ENCODE measurements at places on chromosomes 16 and 17.

- no peak for DNase-seq
These were observed 10.5 kb upstream of the N4BP1 start for GRCh38 chr16:48620445-48620844.

GRCh38 chr17:28897769-28898526, 415 bp upstream of the FLOT2 start:
- DNase-seq: no peak

DNA sequence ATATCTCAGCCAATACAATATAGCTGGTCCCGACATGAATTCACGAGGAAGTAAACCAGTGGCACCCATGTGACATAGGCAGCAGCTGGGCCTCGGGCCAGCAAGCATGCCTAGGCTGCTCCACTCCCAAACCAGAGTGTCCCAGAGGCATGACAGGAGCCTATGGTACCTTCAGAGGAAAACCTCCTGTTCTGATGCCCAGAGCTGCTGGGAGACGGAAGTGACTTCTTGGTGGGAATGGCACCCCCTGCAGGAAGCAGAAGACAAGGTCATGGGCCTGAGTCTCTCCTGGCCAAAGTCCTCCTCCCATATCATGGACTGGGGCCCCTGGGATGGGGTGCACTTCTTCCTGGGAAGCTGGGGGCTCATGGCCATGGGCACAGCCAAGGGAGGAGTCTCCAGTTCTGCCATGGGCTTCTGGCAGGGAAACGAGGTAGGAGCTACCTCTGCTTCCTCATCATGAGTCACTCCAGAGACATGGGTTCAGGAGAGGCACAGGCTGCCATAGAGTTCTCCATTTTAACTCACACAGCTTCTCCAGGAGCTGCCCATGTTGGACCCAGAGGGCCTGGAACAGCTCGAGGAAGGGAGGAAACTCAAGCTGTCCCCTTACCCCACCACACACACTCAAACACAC, 13.4 kb downstream of the FBF1 start:
- no peak for DNase-seq

DNA sequence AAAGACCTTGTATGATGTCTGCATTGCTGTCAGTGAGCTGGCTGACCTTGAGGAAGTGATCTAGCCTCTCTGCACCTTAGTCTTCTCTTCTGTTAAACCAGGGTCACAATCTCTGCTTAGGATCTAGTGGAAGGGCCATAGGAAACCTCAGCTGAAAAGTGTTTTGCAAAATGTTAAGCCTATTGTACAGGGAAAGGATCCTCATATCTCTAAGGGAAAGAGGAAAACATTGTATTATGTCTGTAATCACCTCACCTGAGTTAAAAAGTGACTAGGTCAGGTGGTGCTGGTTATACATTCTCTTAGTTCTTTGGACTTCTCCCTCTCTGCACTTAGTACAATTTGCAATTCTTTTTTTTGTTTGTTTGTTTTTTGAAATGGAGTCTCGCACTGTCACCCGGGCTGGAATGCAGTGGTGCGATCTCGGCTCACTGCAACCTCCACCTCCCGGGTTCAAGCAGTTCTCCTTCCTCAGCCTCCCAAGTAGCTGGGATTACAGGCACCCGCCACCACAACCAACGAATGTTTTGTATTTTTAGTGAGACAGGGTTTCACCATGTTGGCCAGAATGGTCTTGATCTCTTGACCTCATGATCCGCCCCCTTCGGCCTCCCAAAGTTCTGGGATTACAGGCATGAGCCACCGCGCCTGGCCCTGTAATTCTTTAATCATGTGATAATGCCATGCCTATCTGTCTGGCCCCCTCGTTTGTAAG, 2.0 kb upstream of the SEPHS2 start:
- DNase-seq: no peak

DNA sequence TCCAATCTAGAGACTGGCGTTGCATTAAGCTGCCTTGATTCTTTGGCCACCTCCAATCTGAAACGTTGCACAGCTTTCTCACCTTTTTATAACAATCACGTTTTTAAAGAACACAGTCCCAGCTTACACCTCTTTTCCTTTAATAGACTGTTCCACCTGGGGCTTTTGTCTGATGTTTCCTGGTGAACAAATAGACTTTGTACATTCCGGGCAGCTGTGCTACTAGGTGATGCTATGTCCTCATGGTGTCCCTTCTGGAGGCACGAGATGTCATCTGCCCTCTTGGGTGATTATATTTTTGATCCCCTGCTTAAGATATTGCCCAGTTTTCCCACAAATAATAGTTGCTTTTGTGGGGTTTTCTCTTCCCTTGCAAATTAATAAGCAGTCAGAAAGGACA, 225.5 kb downstream of the SOX9 start:
- DNase-seq: no peak

Measured in stromal cell of bone marrow (primary cell).